ENCODE measurements at places on chromosomes 6 and 20.

DNA sequence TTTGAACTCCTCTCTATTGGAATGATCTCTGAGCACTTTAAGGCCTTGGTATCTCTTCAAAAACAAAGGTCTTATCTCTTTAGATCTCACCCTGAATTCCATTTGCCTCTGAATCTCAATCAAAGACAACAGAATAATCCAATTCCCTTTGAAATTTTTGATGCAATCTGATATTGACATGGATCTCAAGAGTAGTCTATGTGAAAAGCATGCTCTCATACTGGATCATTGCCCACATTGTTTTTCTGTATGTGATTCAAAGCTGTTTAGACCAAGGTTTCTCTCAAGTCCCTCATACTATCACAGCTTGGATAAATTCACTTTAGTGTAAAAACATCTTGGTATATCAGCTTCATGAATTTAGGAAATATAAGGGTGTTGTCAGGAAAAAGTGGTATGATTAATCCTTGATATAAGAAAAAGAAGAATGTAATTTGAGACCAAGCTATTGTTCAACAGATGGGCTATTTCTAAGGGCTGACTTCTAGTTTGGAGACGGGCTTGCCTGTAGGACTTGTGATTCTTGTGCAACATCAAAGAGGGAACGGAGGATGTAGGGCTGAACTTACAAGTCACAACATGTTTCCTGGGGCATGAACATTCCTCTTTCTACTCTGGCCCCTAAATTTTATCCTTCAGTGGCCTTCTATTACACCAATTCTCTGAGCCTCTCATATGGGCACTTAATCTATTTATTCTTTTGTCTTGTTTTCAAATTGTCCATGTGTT, 77.9 kb upstream of the CITED2 start:
- no peak for DNase-seq

GRCh38 chr6:18100296-18100695, 22.2 kb downstream of the NHLRC1 start:
- no peak for DNase-seq

DNA sequence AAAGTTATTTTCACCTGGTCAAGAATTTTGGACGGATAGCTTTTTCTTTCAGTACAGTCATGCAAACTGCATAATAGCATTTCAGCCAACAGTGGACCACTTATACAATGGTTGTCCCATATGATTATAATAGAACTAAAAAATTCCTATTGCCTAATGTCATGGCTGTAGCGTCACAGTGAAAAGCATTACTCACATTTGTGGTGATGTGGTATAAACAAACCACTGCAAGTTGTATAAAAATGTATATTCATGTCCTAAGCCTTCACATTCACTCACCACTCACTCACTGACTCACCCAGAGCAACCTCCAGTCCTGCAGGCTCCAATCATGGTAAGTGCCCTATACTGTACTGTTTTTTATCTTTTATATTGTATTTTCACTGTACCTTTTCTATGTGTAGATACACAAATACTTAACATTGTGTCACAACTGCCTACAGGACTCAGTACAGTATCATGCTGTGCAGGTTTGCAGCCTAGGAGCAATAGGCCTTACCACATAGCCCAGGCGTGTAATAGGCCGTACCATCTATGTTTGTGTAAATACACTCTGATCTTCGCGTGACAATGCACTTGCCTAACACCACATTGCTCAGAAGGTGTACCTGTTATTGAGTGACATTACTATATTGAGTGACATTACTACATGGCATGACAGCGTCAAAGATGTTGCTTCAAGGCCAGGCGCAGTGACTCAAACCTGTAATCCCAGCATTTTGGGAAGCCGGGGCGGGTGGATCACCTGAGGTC, 17.9 kb downstream of the ABHD12 start:
- no peak for DNase-seq

GRCh38 chr6:161139766-161140553, 133.9 kb downstream of the AGPAT4 start:
- DNase-seq = no peak

GRCh38 chr6:11366183-11366933, 133.9 kb upstream of the NEDD9 start:
- no peak for DNase-seq

- DNase-seq = no peak
Observed at GRCh38 chr6:134077301-134077700, 24.9 kb upstream of the SLC2A12 start.

DNA sequence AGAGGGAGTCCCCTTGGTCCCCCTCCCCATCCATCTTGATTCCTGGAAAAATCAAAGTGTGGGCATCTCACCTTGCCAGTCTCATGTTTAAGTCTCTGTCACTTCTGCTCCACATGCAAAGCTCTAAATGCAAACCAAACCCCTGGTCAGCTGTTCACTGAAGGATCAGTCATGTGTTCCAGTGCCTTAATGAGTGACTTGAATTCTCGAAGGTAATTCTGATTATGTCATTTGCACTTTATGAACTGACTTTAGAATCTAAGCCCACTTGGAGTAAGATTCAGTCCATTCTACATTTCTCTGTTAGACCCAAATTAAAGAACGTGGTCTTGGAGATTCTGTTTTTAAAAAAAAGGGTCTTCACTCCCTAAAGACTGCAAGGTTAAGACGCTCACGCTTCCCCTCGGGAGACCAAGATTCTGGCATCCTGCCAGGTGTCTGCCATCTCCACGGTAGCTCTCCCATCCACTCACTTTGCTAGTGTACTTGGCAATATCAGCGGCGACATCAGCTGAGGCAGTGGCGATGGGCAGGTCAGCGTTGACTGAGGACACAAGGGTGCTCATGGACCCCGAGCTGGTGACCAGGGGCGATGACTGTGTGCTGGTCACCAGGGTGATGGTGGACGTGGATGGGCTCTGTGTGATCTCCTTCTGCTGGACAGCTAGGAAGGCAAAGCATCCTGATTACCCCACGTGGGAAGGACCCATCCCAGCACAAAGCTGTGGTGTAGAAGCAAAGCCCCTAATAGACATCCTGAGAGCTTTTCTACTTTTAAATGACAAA, 120.5 kb downstream of the ZMYND8 start:
- DNase-seq = no peak

DNA sequence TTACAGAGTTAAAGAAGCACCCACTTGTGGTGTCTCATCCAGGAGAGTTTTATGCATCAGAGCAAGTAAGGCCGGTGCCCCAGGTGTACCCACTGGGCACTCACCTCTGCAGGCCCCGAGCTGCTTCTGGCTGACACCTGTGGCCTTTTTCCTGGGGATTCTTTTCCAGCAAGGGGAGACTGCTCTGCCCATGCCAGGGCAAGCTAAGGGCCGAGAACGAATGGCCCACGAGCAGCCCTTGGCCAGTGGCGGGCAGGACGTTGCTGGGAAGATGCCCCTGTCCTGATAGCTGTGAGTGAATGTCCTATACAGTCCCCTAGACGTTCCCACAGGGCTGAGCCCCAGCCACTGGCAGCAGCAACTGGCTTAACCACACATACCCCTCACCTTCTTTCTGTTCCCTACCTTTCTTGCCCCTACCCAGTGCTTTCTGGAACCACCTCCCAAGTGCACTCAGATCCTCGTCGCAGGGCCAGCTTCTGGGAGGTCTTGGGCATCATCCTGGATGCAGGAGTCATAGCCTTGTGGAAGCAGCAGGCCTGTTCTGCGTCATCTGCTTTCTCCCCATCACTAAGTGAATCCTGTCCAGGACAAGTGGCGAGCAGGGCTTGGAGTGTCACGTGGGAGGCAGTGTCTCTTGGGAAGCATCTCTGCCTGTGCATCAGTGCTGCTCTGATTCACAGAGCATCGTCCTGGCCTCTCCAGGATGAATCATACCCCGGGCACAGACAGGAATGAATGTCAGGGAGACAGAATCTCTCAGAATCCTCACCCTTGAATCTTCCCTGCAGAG, 32.5 kb downstream of the SYNDIG1 start:
- DNase-seq = no peak

DNA sequence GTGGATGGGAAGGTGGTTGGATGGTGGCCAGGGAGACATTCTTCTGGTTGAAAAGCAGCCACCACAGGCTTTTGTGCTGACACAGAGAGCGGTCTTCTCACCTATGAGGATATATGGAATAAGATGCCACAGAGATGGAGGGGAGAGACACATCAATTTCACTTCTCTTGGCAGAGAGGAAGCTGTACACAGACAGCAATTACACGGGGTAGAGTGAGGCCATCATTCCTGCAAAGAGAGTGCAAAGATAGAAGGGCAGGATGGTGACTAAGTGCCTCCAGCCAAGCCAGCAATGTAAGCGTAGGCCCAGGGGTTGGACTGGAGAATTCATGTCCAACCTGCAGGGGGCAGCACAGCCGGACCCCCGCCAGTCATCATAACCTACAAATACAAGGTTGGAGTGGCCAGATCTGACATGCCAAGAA, 56.4 kb downstream of the NRN1 start:
- no peak for DNase-seq
